WERI-Rb-1 (cell line): ENCODE measurements at places on chromosomes 7 and 10.

DNA sequence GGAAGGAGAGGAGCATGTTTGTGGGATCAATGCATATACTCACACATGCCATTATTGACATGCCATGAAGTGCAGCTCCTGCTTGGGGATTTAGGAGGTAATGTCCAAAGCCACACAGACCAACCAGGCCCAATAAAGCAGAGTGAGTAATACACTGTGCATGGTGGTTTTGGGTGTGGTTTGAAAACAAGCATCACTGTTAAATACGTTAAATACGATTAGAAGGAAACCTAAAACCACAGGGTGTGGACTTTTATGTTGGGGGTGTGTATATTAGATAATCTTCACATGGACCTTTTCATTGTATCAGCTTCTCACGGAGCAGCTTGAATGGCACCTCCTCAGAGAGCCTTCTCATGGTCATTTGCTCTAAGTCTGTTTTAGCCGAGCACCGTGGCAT lies 10.4 kb upstream of the EIF3A start:
- DNase-seq: no peak

DNA sequence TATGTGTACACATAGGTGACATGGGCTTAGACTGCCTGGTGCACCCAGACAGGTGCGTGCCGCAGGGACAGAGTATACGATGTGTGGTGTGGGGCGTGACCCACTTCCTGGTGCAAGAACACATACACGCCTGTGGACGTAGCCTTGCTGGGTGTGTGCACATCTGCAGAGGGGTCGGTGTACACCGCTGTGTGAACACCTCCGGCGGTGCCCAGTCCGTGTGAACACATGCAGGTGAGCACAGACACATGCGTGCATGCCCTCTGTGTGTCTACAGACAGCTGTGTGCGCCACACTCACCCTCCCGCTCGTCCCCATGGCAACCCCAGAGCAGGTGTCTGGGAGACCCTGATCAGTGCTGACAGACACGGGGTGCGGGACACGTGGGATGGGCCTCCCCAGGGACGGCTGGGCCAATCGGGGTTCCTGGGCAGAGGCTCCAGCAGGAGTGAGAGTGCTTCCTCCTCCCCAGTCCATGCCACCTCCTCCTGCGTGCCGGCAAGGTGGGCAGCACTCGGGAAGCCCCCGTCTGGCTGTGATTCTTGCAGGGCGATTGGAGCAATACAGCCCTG lies 23.4 kb downstream of the ELFN1 start:
- peak; percentile 6 for DNase-seq

DNA sequence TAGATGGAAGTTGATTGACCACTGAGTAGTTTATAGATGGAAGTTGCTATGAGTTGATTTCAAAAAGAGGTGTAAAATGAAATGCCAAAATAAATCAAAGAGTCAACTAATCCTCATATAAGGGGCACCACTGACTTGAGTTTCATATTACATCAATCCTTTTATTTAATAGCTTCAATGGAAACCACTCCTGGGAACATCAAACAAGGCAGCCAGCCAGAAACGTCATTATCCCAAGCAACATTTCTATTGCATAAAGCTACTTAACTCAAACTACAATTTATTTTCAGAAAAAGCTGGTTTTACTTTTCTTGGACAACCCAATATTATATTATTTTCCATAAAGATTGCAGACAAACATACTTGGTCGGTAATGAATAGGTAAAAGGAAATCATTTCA lies 162.1 kb downstream of the TSPAN12 start:
- DNase-seq: no peak

DNA sequence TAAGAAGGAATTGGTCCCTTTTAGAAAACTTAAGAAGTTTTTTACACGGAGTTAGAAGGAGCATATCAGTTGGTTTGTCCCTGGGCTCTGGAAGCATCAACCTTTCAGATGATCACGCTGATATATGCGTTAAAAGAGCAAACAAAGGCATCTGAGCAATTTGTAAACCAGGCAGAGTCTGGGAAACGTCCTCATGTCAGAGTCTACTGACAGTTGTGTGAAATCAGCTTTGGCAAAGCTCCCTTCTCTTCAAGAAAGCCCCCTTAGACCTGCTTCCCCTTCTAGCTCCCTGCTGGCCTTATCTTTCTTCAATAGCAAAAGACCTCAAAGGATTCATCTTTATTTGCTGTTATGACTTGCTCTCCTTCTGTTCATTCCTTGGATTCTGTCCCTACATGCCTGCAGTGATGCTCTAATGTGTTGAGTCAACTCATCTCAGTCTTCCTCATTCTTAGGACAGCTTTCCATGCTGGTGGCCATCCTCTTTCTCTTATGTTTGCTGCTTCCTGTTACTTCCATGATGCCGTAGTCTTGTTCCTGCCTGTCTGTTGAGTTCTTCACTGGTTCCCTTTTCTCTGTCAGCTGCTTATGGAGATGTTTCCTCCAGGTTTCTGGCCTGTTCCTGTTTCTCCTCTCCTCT lies 106.5 kb upstream of the BMPER start:
- no peak for DNase-seq

GRCh38 chr7:36971515-36972139 lies 247.3 kb upstream of the AOAH start:
- no peak for DNase-seq

- DNase-seq: no peak
These were observed 3.9 kb downstream of the ADD3 start for GRCh38 chr10:110011681-110012080.

- DNase-seq: no peak
These were observed 58.4 kb downstream of the NEURL1 start for GRCh38 chr10:103551619-103552602.

GRCh38 chr7:9776900-9777299 lies 1196.8 kb upstream of the PHF14 start:
- DNase-seq: no peak

DNA sequence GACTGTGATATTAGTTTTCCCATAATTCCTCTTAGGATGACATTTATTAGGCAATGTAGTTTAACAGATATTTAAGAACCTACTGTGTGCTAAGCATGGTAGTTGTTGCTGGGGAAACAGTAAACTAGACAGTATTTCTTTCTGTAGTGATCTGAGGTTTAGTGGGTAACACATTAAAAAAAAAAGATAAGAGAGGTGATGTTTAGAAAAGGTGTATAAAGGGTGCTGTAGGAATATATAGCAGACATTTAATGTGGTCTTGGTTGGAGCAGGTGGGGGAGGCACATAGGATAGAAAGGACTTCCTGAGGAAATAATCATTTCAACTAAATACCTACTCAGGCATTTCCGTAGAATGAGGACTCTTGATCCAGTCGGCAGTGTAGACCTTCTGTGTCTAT lies 11.9 kb downstream of the KIF11 start:
- no peak for DNase-seq

DNA sequence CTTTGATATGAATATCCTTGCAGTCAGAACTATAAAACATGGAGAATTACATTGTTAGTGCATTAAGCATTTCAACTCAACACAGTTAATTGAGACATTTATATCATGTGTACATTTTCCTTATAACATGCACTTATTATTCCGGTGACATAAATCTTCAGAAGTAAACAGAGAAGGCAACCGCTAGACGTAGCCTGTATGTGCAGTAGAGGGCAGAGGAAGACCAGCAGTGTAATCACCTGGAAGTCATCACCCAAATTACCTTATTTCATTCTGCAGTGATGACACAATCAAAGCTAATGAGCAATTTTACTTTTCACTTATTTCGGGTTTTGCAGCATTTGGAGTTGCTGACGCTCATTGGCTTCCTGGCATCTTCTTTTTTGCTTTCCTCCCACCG lies 394.6 kb downstream of the SDK1 start:
- DNase-seq: no peak

- DNase-seq: peak; percentile 66
These were observed 80.9 kb downstream of the FRMPD2 start for GRCh38 chr10:48193556-48193955.

DNA sequence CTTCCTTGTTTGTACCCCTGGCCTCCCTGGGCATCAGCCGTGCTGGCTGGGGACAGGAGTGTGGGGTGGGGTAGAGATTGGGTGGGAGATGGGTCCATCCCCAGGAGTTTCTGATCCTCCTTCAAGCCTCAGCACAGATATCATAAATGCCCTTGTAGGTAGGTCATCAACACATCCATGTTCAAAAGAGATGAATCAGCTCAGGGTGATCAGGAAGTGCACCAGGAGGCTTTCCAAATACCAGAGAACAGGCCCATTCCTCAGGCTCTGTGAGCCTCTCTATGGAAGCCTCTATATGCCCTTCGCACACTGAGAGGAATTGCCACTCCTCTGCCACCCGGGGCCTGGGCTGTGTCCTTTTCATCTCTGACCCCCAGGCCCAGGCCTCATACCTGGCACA lies 31.9 kb upstream of the ADCYAP1R1 start:
- DNase-seq: no peak

DNA sequence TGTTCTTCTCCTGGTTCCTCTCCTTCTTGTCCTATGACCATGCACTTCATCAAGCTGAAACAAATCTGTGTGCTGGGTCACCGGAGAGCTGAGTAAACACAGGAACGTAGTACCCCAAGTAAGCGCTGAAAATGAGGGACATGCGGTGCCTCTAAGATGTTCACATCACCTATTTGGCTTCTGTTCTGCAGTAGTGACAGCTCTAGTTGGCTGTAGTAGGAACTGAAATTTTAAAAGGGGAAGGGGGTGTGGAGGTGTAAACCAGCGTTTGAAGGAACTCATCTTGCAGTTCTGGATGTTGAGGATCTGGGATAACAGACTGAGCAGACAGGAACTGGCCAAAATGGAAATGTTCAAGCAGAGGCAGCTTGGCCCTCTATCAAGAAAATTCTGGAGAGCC lies 85.2 kb downstream of the WNT2 start:
- DNase-seq: no peak

- no peak for DNase-seq
These were observed 48.1 kb upstream of the TARP start for GRCh38 chr7:38321515-38321944.

DNA sequence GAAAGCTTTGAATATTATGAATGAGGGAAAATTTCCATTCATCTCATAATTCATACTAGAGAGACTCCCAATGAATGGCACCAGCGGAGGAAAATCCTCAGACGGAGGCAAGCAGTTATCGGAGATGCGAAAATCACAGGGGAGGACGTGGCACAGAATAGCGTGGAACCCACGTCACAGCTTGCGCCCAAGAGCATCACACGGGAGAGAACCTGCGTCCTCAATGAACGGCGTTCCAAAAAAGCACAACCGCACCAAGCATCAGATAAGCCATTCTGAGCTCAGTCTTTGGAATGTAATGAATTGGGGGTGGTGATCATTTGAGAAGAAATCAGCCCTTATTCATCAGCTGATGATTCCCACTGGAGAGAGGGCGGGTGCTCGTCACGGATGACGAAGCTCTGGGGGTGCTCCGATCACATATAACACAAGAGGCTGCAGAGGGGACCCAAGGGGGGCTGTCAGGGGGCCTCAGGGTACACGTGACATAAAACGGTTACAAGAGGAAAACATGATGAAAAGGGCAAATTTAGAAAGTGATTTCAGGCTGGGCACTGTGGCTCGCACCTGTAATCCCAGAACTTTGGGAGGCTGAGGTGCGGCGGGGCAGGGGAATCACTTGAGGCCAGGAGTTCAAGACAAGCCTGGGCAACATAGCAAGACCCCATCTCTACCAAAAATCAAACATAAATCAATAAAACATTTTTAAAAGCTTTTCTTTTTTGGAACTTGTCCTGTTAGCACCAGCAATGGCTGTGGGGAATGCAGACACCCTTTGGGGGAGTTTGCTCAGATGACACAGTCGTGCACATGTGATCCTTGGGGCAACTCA lies 33.8 kb upstream of the FIS1 start:
- DNase-seq: no peak

- DNase-seq: no peak
These were observed 509.0 kb upstream of the ZMIZ1 start for GRCh38 chr10:78559661-78560340.

GRCh38 chr7:106057962-106058927 lies 53.9 kb downstream of the SYPL1 start:
- DNase-seq: peak; percentile 60

- peak; percentile 44 for DNase-seq
These were observed 1.2 kb upstream of the SLC18A3 start for GRCh38 chr10:49609006-49609282.

GRCh38 chr10:118732245-118733165 lies 22.3 kb downstream of the CACUL1 start:
- DNase-seq: no peak

GRCh38 chr7:11300241-11300640 lies 326.6 kb downstream of the PHF14 start:
- no peak for DNase-seq

GRCh38 chr7:116779931-116780330 lies 82.5 kb upstream of the CAPZA2 start:
- DNase-seq: no peak

DNA sequence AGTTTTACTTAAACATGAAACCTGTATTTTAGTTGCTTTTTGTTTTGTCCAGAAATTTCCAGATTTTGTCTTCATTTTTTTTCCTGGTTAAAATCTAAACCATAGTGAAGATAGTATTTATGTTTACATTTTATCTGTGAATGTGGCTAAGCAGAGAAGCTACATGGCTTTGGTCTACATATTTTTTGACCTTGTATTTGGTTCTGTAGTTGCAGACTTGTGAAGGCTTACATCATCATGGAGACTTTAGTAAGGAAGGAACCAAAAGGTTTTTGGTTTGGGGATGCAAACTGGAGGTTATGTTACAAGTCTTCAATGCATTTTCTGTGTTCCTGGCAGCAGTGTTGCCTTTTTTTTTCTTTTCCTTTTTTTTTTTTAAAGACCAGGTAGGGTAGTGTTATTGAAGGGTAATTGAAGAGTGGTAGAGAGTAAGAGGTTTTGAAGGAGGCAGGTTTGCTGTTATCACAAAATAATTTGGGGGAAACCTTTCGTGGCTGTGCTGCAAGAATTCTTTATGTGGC lies 30.9 kb upstream of the VDAC2 start:
- DNase-seq: no peak

- DNase-seq: peak; percentile 81
These were observed at the start of gene MET for GRCh38 chr7:116671681-116672595. MET (plus strand) TSS chr7:116672196; CDS start chr7:116699085, 26,889 bp downstream.

DNA sequence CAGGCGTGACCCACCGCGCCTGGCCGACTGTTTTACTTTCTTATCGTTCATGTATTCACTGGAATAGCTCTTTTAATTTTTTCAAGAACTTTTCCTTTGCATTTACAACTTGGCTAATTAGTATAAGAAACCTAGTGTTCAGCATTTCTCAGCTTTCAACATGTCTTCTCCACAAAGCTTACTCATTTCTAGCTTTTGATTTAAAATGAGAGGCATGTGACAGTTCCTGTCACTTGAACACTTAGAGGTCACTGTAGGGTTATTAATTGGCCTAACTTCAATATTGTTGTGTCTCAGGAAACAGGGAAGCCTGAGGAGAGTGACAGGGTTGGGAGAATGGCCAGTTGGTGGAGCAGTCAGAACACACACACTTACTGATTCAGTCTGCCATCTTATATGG lies 125.1 kb upstream of the GPR22 start:
- no peak for DNase-seq

DNA sequence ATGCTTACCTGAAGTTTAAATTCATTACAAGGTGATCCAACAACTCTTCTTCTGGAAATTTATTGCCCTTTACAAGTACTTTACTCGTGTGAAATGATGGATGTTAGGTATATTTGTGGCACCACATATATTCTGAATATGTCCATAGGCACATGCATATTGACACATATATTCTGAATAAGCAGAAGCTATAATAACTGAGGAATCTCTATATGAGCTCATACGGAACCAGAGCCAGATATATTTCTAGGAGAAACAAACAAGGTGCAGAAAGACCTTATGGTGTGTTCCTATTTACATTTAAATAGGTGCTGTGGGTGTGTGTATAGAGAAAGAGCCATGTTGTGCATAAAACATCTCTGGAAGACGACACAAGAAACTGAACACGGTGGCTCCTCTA lies 456.1 kb upstream of the NPVF start:
- no peak for DNase-seq
